ENCODE measurements at places on chromosomes 11 and 22.

DNA sequence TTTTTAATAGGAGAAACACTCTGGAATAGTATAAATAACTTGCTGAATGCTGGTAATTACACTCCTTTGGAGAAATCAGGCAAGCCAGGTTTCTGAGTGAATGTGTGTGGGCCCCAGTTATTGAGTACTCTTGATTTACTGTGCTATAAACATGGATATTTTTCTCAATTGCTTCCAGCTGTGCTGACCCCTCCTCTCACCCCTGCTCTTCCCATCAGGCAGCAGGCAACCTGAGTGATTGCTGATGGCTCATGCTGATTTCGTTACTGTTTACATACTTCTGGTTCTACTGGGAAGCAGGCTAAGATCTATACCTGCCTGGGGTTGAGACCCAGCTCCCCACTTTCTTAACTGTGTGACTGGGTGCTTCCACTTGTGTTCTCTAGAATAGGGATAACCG, 68.5 kb downstream of the DHCR7 start:
- no peak for DNase-seq

GRCh38 chr11:3635641-3636375, 6.0 kb downstream of the ART5 start:
- no peak for DNase-seq

DNA sequence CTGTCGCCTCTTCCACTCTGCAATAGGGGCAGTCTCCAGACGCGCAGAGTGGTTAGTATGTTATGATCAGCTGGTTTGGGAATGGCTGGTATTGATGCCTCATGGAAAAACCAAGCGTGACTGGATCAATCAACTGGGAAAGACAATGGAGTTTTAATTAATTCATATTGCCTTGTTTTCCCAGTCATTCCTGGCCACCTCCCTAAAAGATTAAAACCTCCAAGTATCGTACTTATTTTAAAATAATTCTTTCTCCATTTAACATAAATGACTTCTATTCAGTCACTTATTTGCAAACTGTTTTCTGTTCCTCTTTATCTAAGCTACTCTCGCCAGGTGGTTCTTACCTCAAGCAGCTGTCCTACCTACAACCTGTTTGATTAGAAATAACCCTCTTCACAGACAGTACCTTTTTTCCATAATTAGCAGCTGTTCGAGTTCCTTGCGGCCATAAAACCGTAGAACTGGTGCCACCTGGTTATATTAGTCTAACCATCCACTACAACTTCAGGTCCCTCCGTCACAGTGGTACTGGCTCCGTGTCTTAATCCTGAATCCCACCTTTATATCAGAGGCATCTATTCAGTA, 898 bp downstream of the ZNF215 start:
- no peak for DNase-seq

- no peak for DNase-seq
These were observed 120.8 kb upstream of the CHORDC1 start for GRCh38 chr11:90343673-90344072.

GRCh38 chr11:114889594-114890011, 211.3 kb downstream of the NXPE2 start:
- DNase-seq, result no peak

GRCh38 chr22:33648478-33648877, 271.8 kb downstream of the LARGE1 start:
- no peak for DNase-seq

DNA sequence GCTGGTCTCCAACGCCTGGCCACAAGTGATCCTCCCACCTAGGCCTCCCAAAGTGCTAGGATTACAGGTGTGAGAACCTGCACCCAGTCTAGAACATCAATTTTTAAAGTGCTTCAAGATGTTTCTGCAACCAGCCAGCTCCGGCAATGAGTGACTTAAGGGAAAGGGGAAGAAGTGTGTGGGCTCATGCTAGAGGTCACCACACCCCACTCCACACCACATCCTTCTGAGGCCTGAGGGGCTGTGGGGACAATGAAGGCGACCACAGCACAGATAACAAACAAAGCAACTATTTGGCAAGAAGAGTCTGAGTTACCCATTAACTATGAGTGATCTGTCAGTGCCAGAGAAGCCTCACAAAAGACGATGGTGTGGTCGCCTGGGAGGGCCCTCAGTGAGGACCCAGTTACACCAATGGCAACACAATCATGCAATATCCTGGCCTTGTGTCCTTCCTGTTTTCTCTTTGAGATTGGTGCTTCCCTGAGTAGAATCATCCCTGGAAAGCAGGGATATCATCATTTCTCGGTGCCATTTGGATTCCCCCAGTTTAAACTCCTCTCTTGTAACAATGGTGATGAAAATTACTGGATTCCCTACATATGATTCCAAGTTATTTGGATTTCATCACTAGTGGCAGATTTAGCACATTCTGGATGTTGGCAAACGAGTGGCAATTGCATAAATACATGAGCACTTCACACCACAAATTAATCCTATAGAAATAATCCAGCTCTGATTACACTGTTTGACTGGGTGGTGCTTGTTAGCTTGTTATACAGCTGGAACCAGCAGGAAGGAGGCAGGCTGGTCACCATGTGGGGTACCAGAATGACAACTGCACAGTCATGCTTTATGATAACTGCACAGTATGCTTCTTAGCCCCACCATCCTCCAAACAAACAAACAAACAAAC, 18.4 kb downstream of the ABTB2 start:
- no peak for DNase-seq

GRCh38 chr22:26985206-26985605, 327.8 kb downstream of the MIAT start:
- DNase-seq, result no peak

DNA sequence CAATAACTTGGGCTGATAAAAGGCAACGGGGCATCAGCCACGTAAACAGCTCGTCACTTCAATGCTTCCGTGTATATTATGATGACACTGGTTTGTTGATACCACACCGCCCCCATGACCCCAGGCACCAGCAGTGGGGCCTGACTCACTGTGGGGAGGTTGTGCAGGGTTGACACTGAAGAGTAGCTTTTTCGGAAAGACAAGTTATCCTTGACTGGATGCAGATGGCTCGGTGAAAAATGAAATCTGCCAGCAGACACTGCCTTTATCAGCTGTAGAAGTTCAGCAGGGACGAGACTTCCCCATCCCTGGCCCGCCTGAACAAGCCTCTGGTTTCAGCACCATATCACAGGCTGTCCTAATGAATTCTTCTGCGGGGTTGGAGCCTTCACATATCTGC, 55.6 kb downstream of the WT1 start:
- DNase-seq, result no peak

- DNase-seq, result no peak
These were observed 255.7 kb downstream of the CTTN start for GRCh38 chr11:70654016-70654415.

DNA sequence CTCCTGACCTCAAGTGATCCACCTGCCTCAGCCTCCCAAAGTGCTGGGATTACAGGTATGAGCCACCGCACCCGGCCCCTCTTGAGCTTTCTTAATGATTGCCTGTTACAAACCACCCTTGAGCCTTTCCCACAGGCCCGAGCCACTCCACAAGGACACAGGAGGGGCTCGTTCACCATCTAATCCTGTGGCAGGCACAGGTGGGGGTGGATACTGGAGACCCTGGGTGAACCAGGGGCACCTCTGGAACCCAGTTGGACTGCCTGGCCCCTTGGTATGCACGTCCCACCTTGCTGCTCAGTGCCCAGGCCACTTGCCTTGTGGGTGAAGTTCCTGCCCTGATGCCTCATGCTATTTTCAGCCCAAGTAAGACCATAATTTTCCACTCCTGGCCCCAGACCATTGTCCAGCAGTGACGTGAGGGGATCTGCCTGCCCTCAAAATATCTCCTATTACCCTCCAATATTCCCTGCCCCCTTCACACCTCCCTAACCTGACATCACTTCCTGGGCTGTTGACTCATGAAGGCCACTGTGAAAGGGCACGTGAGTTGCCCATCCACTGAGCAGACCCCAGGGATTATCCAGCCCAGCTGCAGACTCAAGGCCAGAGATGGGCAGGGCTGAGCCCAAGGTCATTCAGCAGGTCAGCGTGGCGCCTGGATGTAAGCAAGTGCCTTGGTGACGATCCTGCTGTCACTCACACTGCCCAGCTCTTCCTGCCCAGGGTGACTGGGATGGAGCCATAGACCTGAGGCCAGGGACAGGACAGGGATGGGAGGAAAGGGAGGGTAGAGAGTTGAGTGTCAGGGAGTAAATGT, 19.6 kb downstream of the P2RY2 start:
- DNase-seq, result no peak

GRCh38 chr11:107744736-107745135, 32.9 kb upstream of the SLN start:
- no peak for DNase-seq

- no peak for DNase-seq
These were observed 1152.4 kb downstream of the BRD1 start for GRCh38 chr22:48675141-48675829.

DNA sequence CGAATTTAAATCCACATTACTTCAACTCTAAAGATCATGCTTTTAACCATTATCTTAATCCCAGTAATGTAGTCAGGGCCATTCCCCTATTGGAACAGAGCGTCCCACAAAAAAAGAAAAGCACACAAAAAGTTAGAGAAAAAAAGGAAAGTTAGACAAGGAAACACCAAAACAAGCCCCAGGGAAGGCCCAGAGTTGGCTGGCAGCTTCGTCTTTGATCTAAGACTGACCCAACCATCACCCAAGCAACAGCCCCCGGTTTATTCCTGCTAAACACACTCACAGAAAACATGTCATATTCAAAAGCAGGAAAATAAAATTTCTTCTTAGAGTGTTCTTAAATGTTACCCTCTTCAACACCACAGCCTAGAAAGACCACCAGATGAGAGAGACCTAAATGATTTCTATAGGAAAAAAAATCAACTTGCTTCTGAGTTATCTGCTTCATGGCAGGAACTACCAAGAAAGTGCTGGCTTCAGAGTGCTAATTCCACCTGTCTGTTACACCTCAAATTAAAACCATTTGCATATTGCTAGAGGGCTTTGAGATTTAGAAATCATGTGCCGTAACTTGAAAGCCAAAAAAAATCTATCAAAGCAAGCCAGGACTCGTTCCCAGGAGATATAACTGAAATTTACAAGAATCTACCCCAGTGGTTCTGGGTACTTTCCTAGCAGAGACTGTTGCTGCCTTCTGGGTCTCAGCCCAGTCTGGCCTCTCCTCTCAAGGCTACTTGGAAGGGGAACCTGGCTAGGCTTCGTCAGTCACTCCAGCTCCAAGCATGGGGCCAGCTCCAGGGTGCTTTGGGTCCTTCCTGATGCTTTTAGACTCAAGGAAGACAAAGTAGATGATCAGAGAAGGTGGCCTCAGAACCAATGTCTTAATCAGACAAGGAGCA, 31.2 kb downstream of the POU2AF3 start:
- DNase-seq, result no peak

GRCh38 chr22:20523086-20523983, 15.9 kb downstream of the MED15 start:
- no peak for DNase-seq

- no peak for DNase-seq
These were observed 1.2 kb downstream of the OR6X1 start for GRCh38 chr11:123753110-123753509.

GRCh38 chr11:74100231-74100630, 70.6 kb downstream of the C2CD3 start:
- DNase-seq, result no peak

GRCh38 chr11:16788141-16789062, 50.0 kb downstream of the C11orf58 start:
- DNase-seq, result no peak

DNA sequence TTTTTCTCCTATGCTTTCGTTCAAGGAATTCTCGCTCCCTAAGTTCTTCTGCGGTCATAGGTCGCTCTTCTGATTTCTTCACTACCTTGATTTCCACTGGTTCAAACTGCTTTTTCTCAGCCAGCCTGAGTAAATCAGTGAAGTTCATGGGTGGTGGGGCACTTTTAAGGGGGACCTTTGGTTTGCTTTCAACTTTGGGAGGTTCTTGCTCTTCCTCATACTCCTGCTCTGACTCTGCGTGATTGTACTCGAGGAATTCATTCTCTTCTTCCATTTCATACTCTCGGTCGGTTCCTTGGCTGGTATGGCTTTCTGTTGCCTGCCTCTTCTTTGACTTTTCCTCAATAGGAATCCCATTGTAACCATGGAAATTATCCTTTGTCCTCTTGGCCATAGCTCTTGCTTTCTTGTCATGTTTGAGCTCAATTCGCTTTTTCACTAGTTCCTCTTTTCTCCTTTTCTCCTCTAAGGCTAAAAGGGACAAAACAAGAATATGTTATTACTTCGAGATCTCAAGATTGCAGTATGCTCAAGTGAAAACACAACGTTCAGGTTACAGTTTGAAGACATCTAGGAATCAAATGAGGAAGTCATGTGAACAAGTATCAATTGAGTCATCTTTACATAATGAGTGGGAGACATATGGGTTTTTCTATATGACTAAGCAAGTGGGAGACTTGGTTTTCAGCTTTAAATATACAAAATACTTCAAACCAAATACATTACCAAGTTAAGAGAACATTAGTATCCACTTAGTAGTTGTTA, 16.2 kb downstream of the MISFA start:
- DNase-seq, result no peak

DNA sequence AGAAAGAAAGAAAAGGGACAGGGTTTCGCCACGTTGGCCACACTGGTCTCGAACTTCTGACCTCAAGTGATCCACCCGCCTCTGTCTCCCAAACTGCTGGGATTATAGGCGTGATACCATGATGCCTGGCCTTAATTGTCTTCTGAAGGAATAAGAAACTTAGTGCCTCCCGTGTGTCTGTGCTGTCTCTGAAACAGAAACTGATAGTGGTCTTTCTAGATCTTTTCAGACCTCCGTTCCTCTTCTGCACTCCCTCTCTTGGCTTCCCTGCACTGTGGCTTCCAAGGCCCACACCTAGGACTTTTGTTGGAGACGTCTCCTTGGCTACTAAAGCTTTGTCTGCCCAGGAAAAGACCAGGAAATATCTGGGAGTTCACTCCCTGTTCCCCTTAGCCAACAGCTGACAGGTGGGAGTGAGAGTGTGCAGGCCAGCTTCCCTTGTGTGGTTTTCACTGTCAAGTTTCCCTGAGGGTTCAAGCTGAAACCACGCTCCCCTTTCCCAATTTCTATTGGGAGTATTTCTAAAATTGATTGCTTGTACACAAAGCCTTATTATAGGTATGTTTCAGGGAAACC, 10.1 kb upstream of the HTR3B start:
- DNase-seq, result no peak

DNA sequence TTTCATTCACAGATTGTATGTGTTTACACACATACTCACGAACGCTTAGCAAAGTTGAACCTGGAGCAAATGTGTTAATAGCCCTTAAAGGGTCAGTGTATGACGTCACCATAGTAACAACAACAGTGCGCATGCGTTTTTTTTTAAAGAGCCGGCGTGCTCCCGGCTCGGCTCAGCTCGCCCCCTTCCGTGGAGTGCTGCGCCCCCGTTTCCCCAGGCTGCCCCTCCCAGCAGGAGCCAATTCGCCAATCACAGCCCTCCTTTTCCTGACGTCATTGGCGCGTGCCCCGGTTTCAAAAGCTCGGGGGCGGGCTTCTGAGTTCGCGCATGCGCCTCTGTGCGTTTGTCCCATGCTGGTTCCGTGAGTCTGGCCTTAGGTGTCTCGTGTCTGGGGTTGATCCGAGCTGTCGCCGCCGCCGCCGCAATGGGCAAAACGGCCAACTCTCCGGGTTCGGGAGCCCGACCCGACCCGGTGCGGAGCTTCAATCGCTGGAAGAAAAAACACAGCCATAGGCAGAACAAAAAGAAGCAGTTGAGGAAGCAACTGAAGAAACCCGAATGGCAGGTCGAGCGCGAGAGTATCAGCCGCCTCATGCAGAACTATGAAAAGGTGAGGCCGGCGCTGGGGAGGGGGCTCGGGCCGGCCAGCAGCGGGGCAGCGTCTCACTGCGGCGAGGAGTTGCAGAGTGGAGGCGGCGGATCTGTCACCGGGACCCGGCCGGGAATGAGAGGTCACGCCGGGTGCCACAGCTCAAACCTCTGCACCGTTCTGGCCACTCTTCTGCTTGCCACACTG, at the start of gene DDX10:
Gene DDX10, plus strand, starts transcription at position 340 of the 796 bp plus-strand sequence. Its CDS starts 85 bp downstream, at position 425.
- peak; percentile 98 for DNase-seq

All from urinary bladder (tissue), 4 donors.